Activated CD4-positive, alpha-beta T cell treated with anti-CD3 and anti-CD28 coated beads, Interleukin-2, amount 50 U/mL, for 16 hours (primary cell): ENCODE measurements at places on chromosomes 4 and X.

GRCh38 chr4:28443801-28444412 is 1583.3 kb downstream of the STIM2 start:
- no peak for DNase-seq

DNA sequence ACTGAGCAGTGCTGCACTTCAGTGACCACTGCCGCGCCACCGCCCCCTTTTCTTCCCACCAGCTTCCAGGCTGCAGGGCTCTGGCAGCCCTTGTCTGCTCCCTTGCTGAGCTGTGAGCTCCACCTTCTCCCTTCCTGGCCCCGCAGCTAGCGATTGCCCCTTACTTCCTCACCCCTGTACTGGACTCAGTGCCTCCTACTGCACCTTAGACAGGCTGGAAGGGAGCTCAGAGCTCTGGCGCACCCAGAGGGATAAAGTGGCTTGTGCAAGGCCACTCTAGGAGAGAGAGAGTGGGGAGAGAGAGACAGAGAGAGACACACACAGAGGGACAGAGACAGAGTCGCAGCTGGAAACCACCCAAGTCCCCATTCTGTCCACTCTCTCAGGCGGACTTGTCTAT is 6.0 kb downstream of the RASL11B start:
- DNase-seq, result no peak

DNA sequence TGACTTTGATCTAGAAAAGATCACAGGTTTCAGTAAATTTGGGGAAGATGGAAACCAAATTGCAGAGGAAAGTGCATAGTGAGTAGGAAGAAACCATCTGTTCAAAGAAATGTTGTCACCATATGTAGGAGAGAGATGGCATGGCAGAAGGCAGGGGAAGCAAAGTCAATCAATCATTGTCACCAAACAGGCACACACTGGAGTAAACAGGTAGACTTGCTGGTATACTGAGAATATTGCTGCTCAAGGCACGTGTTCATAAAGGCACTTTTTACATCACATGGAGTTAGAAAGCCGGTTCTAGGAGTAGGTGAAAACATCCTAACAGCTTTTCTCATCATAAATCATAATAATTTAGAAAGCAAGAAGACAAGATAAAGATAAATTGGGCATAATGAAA is 550.5 kb upstream of the FAT1 start:
- no peak for DNase-seq

- DNase-seq, result no peak
Measured at GRCh38 chr4:17362430-17362829, 149.5 kb downstream of the QDPR start.

- DNase-seq, result no peak
Measured at GRCh38 chr4:82561786-82562563, at the start of gene TMEM150C. Gene TMEM150C, minus strand, starts transcription at chr4:82561988. Its CDS starts 57,331 bp downstream, at chr4:82504657.

DNA sequence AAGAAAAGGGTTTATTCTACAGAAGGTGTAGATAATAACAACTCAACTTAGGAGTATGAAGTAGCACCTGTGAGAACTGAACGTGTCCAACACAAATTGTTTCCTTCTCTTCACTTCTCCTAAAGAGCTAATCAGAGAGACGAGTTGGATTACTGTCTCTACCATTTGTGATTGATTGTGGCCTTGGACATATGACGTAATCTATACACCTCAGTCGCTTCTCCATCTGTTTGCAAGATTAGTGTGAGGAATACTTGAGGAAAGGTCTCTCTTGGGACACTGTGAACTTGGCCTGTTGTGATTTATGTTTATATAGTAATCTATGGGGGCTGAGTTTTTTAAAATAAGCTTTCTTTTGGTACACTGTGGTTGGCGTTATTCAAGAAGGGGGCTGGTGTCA is 182.0 kb downstream of the ZNF330 start:
- DNase-seq, result no peak

- no peak for DNase-seq
Measured at GRCh38 chr4:142373610-142374009, 472.5 kb downstream of the INPP4B start.

- no peak for DNase-seq
Measured at GRCh38 chr4:159144112-159144694, 41.3 kb downstream of the RAPGEF2 start.

- no peak for DNase-seq
Measured at GRCh38 chr4:141057582-141057981, 75.7 kb downstream of the RNF150 start.

DNA sequence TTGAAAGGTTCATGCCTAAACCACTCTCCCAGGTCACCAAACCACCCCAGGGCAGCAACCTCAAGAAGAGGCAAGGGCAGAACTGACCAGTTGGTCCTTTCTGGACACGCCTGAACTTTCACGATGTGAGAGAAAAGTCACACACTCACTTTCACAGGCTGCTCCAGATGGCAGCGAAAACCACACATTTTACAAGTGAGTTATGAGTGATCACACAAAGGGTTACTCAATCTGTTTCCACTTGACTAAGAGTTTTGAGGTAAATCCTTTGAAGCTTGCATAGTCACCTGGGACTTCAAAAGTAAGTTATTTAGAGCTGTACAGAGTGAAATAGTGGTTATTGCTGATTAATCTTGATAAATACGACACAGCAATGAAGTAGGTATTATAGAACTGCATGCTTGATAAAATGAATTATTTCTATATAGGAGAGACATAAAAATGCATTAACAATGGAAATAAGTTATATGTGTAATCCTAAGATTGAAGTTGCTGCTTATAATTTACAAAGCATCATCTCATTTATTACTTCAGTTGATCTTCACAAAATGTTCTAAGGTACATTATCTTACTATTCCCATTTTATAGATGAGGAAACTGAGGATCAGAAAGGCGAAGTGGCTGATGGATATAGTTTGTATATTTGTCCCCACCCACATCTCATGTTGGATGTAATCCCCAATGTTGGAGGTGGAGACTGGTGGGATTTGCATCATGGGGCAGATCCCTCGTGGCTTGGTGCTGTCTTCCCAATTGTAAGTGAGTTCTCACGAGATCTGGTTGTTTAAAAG is 103.0 kb upstream of the KLF3 start:
- peak; percentile 89 for DNase-seq

- DNase-seq, result no peak
Measured at GRCh38 chr4:167897116-167897515, 195.2 kb upstream of the ANXA10 start.

DNA sequence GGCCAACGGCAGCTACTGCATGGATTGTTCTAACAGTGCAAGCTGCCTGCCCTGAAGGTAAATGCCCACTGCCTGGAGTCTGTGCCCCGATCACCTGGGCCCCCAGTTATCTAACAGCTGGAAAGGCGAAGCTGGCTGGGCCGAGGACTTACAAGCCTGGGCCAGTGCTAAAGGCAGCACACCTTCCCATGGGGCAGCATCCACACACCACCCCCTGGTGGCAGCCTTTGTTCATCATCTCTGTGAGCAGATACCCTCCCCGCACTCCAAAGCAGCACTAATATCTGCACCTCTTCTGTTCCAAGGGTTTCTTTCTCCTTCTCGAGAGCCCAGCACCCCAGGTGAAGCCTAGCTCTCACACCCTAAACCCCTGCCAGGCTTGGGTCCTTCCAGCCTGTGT is 7.6 kb downstream of the SLC2A9 start:
- peak; percentile 46 for DNase-seq

GRCh38 chrX:24243692-24244091 is 70.2 kb downstream of the SUPT20HL2 start:
- DNase-seq, result no peak

GRCh38 chr4:185880571-185880970 is 68.6 kb upstream of the SORBS2 start:
- DNase-seq, result no peak

DNA sequence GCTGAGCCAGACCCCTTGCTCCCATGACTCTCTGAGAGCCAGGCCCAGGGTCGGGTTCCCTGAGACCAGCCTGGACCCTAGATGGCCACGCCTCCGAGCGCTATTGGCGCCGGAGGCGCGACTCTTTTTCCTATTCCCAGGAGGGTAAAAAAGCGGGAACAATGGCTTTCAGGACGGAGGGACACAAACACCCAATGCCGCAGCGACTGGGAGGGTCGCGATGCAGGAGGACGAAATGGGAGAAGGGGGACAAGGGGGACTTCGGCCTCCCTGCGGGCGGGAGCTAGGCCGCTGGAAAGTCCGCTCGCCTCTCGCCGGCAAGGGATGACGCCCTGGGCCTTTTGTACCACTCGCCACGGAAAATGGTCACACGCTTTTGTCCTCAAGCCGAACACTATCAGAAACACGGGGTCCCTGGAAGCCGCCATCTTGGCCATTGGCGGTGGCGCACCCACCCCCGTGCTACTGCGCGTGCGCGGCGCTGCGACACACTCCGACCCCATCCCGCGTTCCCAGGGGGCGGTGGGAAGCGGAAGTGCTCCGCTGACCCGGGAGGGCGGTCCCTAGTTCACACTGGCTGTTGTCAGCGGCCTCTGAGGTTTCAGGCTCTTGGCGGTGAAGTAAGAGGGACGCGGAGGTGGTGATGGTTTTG is 98.4 kb downstream of the ZNF674 start:
- DNase-seq, result peak; percentile 88

GRCh38 chrX:144918936-144919335 is 328.4 kb upstream of the SPANXN1 start:
- DNase-seq, result no peak

DNA sequence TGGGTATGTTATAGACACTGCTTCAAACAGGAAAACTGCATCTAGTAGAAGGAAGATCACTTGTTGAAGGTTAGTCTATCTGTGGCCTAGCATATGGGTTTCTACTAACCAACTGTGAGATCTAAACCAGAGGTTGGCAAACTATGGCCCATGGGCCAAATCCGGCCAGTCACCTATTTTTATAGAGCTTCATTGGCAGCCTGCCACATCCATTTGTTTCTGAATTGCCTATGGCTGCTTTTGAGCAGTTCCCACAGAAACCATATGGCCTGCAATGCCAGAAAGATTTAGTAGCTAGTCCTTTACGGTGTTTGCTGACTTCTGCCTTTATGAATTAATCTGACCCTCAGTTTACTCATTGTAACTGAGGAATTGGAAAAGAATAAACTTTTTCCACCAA is 71.1 kb downstream of the MID1 start:
- no peak for DNase-seq

DNA sequence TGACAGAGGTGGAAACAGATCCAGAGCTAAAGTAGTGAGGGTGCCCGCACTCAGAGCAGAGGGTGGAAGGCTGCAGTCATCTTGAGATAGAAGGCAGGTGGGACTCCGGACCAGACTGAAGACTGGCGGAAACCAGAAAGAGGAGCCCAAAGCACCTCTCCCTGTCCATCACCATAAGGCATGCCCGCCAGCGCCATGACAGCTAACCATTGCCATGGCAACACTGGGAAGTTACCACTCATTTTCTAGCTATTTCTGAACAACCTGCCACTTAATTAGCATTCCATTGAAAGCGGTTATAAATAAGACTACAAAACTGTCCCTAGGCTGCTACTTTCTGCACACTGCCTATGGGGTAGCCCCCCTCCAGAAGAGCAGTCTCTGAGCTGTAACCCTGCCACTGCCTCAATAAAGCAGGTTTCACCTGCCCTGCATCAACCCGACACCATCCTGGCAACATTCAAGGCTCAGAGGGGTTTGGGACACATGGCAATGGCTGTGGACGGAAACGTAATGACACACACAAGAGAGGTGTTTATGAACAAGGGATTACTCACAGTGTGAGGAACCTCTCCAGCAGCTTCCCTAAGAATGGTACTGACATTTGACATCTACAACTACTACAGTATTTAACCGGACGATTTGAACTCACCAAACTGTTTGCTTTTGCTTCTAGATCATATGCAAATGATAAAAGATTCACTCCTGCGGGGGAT is 27.8 kb upstream of the FGFBP2 start:
- DNase-seq, result no peak

- DNase-seq, result no peak
Measured at GRCh38 chrX:102723456-102723855, 2.9 kb downstream of the GPRASP3 start.

DNA sequence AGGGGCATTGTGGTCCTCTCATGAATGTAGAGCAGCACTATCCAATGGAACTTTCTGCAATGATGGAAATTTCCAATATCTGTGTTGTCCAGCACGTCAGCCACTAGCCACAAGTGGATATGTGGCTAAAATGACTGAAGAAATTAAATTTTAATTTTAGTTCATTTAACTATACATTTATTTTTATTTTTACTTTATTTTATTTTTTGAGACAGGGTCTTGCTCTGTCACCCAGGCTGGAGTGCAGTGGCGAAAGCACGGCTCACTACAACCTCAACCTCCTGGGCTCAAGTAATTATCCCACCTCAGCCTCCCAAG is 13.3 kb upstream of the RBBP7 start:
- no peak for DNase-seq

DNA sequence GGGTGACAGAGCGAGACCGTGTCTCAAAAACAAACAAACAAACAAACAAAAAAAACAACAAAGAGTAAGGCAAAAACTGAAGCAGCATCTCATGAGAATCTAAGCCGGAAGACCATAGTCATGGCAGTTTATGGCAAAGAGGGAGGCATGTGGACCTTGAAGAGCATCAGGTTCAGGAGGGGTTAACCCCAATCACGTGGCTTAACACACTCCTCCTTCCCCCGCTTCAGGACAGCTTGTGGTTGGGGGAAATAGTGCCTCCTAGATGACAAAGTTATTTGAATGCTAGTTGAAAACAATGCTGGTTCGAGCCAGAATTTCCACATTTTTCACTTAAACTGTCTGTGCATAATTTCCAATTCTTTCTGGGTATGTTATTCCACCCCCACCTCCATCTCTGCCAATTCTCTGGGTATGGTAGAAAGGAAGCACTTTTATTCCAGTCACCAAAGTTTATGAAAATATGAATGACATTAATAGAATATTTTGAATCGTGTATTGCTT is 11.7 kb upstream of the MAP7D3 start:
- DNase-seq, result no peak

DNA sequence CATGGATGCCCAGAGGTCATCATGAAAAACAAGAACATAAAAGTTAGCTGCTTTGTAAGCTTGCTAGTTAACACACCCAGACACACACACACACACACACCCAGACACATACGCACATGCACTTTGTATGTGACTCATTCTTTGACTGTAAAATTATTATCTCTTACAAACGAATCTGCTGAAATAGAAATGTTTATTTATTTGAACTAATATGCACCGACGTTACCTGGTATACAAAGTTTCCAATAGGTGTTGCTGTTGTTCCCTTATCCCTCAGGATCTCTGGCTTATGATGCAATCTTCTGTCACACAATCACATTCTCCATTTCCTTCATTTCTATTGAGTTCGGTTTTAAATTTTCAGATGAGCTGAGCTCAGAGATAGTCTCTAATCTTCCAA is 209.3 kb downstream of the PTTG2 start:
- no peak for DNase-seq

DNA sequence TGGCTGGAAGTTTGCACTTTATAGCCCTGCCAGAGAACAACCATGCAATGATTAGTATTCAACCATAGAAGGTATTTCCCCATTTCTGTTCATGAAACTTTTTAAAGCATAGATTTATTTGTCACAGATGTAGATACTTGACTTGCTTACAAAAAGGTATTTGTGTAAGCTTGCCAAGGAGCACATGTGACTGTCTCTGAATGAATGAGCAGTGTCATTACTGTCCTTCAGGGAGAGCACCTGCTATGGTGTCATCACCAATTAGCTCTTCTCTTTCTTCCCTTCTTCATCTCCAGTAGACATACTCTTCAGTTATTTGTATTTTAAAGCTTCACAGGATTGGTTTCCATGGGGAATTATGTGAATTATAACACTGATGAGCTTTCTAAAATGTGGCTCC is 1064.7 kb upstream of the GRIA3 start:
- no peak for DNase-seq
